ENCODE measurements at places on chromosomes 16 and 17. TPM values are rescaled to one million over a fixed set of nuclear protein-coding genes. Genes with fewer than 3 reads are reported as not detected.

Gene FBXW10
- polyA plus RNA-seq: 0.11 TPM

GRCh38 chr16:46817961-46818360 lies 13.0 kb downstream of the C16orf87 start:
- no peak for DNase-seq

GRCh38 chr17:82980632-82981031 lies 98.8 kb upstream of the METRNL start:
- DNase-seq: no peak

- DNase-seq: no peak
Measured at GRCh38 chr17:8477715-8478441, 42.2 kb downstream of the NDEL1 start.

Gene ABCC3
- 1.4 TPM for polyA plus RNA-seq

DNA sequence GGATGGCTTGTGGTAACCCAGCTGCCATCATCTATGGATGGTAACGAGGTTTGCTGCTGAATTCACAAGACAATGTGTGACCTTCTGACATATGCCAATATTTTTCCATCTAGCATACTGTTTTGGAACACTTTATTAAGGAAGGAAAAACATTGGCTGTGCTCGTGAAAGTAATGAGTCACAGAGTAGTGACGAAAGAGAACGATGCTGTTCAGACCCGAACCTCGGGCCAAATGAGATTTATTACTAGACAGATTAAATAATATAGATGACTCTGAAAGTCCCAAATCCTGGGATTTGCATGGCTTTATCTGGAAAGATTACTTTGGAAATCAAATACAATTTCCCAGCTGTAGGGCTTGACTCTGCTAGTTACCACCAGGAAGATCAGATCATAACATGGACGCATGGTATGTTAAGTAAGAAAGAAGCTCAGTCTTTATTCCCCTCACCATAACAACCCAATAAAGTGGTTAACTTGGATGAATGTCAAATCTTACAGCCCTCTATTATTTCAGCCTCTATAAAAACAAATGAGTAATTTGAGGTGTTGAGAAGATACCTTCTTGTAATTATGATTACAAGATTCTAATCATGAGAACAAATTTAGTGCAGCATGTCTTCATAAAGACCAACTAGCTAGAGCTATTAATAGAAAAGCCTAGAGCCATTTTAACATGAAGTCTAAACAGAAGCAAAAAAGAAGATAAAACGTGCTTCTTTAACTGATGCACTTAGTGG lies 32.6 kb downstream of the ERN1 start:
- no peak for DNase-seq

Gene GPR179
- polyA plus RNA-seq: 0.07 TPM

DNA sequence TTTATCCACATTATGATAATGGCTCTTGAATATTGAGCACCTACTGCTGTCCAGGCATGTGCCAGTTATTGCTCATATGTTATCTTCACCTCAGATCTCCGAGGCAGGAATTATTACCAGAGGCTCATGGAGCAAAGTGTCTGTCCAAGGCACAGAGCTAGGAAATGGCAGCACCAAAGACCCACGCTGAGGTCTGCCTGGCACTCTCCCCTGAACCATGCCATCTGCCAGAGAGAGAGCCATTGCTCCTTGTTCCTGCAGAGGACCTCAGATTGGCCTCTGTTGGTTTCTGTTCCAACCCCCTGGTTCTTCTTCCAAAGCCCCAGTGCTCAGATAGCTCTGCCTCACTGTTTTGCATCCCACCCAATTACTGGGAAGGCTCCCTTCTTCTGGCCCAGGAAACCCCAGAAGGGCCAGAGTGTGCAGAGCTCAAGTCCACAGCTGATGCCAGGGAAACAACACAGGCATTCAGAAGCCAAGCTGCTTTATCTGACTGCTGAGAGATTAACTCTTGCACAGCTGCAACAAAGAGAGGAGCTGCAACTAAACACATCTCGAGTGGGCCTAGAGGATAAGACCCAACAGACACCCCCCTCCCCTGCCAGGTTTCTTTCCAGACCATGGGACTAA lies 5.9 kb downstream of the ASIC2 start:
- DNase-seq: no peak

DNA sequence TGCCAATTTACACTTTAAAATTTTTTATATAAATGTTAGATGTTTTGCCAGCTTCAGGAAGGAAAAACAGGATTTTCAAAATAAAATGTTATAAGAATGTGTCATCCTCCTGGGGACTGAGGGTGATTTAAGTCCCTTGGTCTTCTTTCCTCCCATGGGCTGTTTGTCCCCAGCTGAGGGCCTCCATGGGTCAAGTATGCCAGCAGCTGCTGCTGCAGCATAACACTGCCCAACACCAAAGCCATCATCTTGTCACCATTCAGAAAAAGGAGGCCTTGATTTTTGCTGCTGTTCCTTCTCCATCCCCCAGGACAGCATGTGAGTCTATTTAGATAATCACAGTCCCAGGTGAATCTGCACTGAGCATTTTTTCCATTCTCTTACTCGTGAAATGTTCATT lies 188.5 kb downstream of the LGALS9B start:
- no peak for DNase-seq

Gene PROCA1
- polyA plus RNA-seq: 2.2 TPM

GRCh38 chr17:61388561-61389356 lies 10.9 kb upstream of the TBX2 start:
- no peak for DNase-seq

Gene DYNLL2
- polyA plus RNA-seq: 73.4 TPM

Gene SLC4A1
- polyA plus RNA-seq: 0.16 TPM

Gene MMP28
- polyA plus RNA-seq: 9.2 TPM

Gene KRTAP1-5
- polyA plus RNA-seq: not detected

- peak; percentile 12 for DNase-seq
Measured at GRCh38 chr16:85190572-85190971, 78.3 kb upstream of the CIBAR2 start.

Gene GALK1
- 22.6 TPM for polyA plus RNA-seq

DNA sequence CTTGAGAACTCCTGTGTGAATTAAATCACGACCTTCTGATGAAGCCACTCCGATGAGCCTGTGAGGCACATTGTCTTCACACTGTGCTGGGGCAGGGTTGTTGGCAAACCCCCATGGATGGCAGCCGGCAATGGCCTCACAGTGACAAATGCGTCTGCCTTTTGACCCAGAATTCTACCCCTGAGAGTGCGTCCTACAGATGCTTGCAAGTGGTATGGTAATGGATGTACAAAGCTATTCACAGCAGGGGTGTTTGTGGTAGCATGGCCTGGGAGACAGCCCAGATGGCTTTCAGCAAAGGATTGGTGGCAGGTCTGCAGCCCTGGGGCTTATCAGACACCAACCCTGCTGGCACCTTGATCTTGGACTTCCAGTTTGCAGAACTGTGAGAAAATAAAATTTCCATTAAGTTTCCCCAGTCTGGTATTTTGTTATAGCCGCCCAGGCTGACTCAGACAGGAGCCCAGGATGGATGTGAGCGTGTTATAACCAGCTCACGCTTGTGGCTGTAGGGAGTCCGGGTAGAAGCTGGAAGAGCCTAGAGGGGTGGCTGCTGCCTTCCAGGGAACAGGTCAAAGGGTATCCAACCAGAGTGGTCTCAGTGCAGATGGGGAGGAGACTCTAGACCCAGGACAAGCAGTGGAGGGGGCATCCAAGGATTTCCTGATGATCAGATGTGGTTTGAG lies 10.1 kb downstream of the AFMID start:
- DNase-seq: peak; percentile 60

DNA sequence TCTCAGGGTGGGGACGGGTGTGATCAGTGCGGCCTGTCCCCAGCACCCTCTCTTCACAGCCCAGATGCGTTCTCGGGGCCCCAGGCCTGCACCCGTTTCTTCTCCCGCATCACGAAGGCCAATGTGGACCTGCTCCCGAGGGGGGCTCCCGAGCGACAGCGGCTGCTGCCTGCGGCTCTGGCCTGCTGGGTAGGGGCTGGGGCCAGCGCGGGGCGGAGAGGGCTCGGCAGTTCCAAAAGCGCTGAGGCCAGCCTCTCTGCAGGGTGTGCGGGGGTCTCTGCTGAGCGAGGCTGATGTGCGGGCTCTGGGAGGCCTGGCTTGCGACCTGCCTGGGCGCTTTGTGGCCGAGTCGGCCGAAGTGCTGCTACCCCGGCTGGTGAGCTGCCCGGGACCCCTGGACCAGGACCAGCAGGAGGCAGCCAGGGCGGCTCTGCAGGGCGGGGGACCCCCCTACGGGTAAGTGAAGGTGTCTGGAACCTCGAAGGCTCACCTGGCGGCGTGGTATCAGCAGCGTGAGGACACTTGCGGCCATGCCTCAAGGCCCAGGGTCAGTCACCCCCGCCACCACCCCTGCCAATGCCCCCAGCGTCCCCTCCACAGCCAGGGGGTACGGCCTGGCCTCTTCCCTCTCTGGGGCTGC lies 4.4 kb downstream of the MSLN start:
- DNase-seq: peak; percentile 43

- DNase-seq: no peak
Measured at GRCh38 chr17:39600288-39600996, 7.3 kb downstream of the NEUROD2 start.

- DNase-seq: no peak
Measured at GRCh38 chr16:86626966-86627365, 48.6 kb downstream of the FOXL1 start.

GRCh38 chr17:34670618-34671017 lies 91.2 kb downstream of the TMEM132E start:
- DNase-seq: no peak

Gene LPO
- polyA plus RNA-seq: 0.29 TPM

- no peak for DNase-seq
Measured at GRCh38 chr17:4872786-4873185, 26.6 kb upstream of the C17orf107 start.

GRCh38 chr17:145671-146541 lies 8.5 kb downstream of the SCGB1C2 start:
- peak; percentile 57 for DNase-seq

GRCh38 chr17:72462814-72463213 lies 342.0 kb downstream of the SOX9 start:
- no peak for DNase-seq

Gene ALDH3A1
- 0.09 TPM for polyA plus RNA-seq

DNA sequence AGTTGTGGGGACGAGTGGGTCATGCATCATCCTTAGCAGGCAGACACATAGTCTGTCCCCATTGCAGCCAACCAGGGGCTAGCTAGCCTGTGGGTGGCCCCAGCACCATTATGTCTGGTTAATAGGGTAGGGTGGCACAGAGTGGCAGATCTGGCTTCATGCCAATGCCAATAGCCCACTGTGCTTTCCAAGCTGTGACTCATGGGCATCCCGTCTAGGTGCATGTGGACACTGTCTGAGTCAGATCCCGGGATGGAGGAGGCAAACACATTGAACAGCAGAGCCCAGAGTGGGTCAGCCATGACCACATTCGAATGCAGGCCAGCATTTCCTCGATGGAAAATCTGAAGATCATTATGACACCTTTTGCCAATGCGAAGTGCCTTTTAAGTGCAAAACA lies 2.5 kb downstream of the HS3ST2 start:
- DNase-seq: no peak

- DNase-seq: no peak
Measured at GRCh38 chr17:7807206-7807605, 26.8 kb upstream of the KDM6B start.

Gene SARM1
- polyA plus RNA-seq: 4.0 TPM

DNA sequence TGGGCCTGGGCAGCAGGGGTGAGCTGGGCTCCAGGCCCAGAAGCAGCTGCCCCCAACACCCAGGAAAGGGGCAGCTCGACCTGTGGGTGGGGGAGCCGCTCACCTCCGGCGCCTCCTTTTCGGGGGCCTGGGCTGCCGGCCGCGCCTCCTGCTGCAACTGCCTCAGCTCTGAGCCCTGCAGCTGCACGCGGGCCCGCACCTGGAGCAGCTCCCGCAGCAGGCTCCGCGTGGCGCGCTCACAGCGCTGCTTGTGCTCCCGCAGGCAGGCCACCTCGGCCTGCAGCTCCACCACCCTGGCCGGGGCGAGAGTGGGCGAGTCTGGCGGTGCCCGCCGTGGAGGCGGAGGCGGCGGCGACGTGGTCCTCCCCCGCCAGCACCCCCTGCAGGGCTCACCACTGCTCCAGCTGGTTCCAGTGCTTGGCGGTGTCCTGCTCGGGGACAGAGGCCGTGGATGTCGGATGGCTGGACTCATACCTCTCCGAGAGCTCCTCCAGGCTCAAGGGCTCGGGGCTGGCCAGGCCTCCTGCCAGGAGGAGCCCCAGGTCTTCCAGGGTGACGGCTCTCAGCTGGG lies 868 bp downstream of the CCDC154 start:
- no peak for DNase-seq
